ENCODE measurements at places on chromosomes 2 and 18. TPM values are rescaled to one million over a fixed set of nuclear protein-coding genes. Genes with fewer than 3 reads are reported as not detected.

GRCh38 chr2:149219856-149220255 lies 110.5 kb upstream of the LYPD6 start:
- DNase-seq, result peak; percentile 68

GRCh38 chr18:59218018-59218417 lies 1.9 kb upstream of the GRP start:
- DNase-seq, result no peak

- peak; percentile 62 for DNase-seq
Measured at GRCh38 chr2:160917850-160918249, 242.4 kb upstream of the TANK start.

DNA sequence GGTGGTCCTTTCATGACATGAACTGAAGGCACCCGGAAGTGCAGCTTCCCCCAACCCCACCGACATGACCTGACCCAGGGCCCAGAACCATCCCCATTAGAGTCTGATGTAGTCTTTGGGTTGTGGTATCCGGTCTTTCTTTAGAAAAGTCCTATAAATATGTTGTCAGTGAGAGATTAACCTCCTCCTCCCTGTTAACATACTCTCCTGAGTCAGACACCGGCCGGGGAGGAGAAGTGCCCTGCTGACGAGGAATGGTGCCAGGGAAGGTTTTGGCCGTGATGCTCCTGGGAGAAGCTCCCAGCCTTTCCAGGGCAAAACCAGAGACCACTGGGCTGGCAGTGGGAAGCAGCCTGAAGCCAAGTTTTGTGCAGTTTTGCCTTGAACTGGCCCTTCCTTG lies 109.0 kb downstream of the LAMA3 start:
- peak; percentile 13 for DNase-seq

GRCh38 chr2:46258937-46259776 lies 38.0 kb upstream of the EPAS1 start:
- DNase-seq, result no peak

DNA sequence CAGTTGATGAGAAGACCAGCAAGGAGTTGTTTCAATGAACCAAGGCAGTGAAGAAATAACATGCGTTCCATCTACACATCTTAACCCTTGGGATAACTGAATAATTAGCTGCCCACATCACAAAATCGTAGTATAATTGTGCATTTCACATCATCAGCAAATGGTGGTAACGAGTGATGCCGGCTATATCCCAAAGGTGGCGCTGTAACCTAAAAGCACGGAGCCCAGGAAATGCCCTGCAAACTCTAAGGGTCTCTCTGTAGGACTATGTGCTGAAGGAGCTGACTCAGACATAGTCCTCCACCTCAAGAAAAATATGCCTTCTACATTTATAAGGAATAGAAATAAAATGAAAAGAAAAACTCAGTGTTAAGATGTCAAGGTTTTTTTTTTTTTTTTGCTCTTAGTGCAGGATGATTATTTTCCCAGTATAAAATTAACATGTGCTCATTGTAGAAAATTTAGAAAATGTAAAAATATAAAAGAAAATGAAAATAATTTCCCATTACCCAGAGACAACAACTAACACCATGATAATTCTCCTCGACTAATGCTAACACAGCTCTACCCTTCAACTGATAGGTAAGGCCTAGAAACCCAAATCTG lies 23.1 kb upstream of the DSG3 start:
- DNase-seq, result no peak

DNA sequence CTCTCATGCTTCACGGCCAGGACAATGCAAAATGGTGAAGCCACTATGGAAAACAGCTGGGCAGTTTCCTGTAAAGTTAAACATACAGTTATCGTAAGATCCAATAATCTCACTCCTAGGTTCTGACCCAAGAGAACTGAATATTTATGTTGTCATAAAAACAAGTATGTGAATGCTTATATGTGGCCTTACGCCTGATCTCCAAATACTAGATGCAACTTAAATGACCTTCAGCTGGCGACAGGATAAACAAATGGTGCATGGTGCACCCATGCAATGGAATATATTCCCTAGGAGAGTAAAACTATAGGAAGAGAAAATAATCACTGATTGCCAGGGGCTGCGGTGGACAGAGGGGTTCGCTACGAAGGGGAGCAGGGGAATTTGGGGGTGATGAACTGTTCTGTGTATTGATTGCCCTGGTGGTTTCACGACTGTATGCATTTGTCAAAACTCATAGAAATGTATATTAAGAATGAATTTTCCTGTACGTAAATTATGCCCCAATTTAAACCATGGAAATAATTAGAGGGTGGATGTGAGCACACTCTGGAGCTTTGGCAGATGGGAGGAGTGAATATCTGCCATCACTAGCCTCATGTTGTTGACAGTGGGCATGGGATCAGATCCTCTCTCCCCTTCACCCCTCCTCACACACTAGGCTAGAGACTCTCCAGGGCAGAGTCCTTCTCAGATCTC lies 100.8 kb upstream of the MYCN start:
- DNase-seq, result no peak

Gene VWC2L
- not detected for total RNA-seq

DNA sequence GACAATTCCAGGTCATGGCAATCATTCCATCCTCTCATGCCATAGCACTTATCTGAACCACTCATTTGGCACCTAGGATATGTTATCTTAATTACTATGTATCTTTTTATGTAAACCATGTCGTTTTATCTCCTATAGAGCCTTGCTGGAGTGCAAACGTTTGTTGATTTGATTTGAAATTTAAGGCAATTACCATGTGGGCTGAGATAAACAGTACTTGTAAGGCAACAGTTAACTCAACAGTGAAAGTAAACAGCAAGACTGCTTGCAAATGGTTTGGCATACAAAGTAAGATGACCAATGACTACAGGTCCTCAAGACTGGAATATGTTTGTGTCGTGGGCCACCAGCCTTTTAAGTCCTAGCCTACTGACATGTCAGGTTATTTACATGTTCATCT lies 133.7 kb upstream of the ZFP36L2 start:
- DNase-seq, result no peak
